D721Med (cell line): ENCODE measurements at places on chromosomes 6 and 20.
A peak's percentile ranks its signal among the peaks of the same experiment; 100 is the strongest.

GRCh38 chr20:12383821-12384220, 466.1 kb downstream of the BTBD3 start:
- DNase-seq: no peak

GRCh38 chr6:3250231-3250675, 8.5 kb upstream of the PSMG4 start:
- no peak for DNase-seq

DNA sequence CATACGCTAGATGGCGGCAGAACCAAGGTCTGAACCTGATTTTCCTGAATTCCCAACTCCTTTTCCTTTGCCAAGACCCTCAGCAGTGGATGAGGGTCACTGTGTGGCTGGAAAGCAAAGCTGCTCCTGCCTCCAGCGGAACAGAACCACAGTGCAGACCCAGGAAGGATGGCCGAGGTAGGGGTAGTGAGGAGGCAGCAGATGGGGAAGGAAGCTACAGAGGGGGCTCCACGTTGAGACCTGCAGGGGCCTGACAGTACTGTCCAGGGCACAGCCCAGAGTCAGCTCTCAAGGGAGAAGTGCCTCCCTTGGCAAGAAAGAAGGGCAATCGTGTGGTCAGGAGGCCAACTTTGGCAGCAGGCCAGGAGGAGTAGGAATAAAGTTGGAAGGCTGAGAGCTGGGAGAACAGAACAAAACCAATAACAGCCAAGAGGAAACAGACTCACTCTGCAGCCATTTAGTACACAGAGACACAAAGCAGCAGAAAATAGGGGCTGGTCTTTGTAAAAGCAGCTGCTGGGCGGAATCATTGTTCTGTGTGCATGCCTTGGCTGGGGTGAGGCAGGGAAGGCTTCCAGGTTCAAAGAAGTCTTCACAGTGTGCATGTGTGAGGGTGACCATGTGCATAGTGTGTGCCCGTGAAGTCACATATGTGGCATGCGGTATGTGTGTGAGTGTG, 3.1 kb downstream of the GABRR2 start:
- DNase-seq: no peak

- DNase-seq: peak; percentile 15
Observed at GRCh38 chr6:123681957-123682462, 45.3 kb upstream of the TRDN start.

DNA sequence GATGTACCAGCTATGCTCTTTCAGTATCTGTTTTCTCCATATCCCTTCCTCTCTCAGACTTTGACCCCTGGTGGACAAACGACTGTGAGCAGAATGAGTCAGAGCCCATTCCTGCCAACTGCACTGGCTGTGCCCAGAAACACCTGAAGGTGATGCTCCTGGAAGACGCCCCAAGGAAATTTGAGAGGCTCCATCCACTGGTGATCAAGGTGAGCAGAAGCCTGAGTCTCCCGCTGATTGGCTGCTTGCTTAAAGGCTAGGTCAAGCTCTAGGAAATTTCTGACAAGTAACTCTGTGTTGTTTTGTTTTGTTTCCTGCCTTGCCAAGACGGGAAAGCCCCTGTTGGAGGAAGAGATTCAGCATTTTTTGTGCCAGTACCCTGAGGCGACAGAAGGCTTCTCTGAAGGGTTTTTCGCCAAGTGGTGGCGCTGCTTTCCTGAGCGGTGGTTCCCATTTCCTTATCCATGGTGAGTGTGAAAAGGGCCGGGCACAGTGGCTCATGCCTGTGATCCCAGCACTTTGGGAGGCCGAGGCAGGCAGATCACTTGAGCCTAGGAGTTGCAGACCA, 28.6 kb downstream of the C6orf89 start:
- DNase-seq: no peak

GRCh38 chr6:150420926-150421325, 52.1 kb downstream of the IYD start:
- no peak for DNase-seq

DNA sequence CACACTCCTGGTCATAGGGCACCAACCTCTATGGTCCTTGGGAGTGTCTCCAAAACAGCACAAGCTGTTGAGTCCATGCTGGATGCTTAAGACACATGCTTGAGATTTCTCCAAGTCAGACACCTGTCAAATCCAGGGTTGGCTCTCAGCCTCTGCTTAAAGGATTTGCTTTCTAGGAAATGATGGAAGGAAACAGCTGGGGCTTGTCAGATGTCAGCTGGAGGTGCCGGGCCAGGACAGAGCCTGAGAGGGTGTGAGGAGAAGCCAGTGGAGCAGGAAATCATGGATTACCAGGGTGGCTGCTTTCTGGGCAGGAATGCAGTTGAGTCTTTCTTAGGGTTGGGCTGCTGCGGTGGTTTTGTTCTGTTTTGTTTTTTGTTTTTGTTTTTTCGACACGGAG, 83.0 kb upstream of the FAM184A start:
- DNase-seq: no peak

GRCh38 chr6:3208775-3209113, 18.7 kb downstream of the TUBB2B start:
- DNase-seq: no peak

GRCh38 chr20:35603695-35604448, 11.8 kb upstream of the SPAG4 start:
- no peak for DNase-seq

- no peak for DNase-seq
Observed at GRCh38 chr20:20628314-20628713, 84.1 kb downstream of the RALGAPA2 start.

GRCh38 chr6:36957773-36958271, 3.3 kb downstream of the PI16 start:
- no peak for DNase-seq

GRCh38 chr6:135195522-135195921, 14.4 kb downstream of the MYB start:
- DNase-seq: no peak

GRCh38 chr6:158744986-158745430, 74.2 kb downstream of the EZR start:
- DNase-seq: no peak

DNA sequence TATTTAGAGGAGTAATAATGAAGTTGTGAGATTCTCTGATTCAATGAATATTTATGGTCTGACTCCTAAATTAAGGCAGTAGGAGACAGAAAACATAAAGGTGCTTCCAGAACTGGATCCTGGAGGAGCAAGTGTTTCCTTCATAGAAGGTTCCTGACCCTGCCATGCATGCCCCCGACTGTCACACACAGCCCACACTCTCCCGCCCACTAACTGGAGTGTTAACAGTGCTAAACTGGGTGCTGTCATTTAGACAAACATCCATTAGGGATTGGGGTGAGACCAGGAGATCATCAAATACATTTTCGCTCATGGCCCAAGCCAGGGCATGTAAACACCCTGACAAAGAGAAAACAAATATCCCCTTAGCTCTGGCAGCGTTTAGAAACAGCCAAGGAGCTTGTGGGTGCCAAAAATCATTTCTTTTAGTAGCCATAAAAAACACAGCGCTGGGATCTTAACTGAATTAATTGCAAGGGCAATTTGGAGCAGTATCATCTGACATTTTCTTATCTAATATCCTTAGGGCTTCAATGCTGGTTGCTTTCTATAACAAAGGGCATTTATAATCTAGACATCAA, 46.8 kb downstream of the INSM1 start:
- no peak for DNase-seq

DNA sequence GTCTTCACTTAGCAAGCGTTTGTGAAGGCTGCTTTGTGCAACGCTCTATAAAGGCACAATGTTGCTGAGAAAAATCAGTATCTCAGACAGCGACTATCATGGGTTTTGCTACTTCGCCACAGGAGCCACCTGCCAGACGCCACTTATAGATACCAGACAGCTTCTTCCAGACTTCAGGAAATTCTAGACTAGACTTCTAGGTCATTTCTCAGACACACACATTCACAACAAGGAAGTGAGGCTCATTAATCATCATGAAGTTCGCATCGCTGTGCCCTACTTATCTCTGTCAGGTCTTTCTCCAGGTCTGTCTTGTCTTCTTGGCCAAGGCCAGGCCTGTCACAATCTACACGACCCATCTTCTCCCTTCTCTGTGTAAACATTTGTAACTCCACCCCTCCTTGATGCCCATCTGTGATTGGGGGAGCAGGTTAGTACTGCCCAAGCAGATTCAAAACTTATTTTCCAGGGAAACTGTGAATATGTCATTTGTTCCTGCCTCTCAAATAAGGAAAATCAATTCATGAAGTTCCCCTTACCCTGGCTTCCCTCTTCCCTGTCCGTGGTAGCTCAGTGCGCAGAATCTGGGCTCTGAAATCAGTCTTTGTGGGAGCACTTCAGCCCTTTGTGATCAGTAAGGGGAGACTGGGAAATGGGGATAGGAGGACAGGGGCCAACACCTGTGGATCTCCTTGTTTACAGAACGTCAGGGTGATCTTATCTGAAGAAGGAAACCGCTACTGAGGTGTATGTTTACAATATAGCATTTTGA, 115.5 kb downstream of the TNFAIP3 start:
- DNase-seq: no peak

GRCh38 chr20:25399037-25399430, 8.4 kb upstream of the ABHD12 start:
- no peak for DNase-seq

DNA sequence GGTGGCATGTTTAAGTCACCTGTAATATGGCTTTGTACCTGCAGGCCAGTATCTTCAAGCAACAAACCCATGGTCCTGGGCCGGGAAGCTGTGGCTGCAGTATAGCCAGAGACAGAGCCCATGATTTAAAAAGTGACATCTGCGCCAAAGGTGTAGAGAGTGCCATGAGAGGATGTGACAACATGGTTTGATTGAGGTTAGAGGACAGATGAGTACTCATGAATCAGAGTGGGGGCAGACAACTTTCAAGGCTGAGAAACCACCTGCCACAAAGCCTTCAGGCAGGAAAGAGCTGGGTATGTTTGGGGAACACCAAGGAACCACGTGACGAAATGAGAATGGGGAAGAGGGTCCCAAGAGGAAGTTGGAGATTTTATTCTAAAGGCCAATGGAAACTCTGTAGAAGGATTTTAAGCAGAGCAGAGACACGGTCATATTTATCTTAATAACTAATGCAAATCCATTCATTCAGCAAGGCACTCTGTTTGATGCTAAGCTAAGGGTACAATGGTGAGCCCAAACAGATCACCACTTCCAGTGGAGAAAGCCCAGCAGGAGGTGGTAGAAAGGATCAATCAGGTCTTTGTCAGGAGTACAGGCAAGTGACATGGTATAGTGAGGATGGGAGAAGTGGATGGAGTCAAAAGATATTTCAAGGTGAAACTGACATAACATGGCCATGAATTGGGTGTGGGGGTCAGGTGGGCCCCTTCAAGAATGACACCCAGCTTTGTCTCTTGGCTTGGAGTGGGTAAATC, 3.4 kb upstream of the MICAL1 start:
- no peak for DNase-seq

- no peak for DNase-seq
Observed at GRCh38 chr6:152642578-152643375, 5.6 kb upstream of the SYNE1 start.

DNA sequence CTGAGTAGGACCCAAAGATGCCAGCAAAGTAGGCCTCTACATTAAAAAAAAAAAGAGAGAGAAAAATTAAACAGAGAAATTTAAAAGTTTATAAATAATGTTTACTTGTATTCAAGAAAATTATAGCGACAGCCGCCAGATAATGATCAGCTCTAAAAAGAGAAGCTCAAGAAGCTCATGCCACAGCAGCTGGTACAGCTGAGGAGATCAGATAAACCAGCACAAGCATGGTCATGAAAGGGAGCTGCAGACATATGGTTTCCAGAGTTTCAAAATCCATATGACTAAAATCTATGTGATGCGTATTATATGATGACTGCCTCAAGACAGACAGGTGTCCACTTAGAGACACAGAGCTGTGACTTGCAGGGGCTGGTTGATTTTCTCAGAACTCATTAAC, 13.6 kb upstream of the HLA-C start:
- no peak for DNase-seq

- no peak for DNase-seq
Observed at GRCh38 chr6:75830959-75831885, 82.2 kb downstream of the MYO6 start.

DNA sequence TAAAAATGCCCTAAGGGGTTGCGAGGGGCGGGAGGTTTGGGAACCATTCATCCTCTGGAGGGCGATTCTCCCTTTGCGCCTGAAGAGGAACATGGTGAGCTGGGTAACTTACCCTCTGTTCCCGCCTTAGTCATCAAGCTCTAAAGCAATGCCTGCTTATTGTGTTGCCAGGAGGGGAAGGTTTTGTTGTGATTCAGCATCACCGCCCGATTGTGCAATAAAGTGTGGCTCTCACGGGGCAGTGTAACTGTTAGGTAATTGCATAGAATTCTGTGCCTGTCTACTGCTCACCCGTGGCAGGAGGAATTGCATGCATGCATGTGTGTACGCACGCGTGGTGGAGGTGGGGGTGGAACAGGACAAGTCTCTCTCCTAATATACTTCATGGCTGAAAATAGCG, 95.5 kb upstream of the AGPAT4 start:
- no peak for DNase-seq

DNA sequence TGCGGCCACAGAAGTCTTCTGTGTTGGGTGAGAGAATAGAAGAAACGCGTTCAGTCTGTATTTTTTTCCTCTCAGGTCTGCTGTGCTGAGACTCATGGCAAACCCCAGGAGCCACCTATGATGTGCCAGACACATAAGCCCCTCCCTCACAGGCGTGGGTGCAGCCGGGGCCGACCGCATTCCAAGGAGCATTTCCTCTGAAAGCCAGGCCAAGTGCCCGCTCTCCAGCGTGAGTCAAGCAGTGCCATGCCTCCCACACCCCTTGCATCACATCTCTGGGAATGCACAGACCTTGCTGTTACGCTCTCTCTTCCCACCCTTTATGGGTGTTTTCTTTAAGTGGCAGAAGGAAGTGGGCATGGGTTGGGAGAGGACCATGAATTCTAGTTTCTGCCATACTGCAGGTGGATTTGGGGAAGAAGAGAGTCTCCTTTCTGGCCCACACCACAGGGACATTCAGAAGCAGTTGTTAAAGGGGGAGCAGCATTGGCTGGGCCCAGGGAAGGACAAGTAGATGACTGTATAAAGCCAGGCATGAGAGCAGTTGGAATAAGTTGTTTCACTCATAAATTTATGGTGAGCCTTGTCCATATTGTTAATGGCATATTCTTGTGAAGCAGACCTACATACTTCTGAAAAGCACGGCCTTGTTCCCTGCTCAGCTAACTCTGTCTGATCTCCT, 37.1 kb upstream of the TFAP2A start:
- no peak for DNase-seq

DNA sequence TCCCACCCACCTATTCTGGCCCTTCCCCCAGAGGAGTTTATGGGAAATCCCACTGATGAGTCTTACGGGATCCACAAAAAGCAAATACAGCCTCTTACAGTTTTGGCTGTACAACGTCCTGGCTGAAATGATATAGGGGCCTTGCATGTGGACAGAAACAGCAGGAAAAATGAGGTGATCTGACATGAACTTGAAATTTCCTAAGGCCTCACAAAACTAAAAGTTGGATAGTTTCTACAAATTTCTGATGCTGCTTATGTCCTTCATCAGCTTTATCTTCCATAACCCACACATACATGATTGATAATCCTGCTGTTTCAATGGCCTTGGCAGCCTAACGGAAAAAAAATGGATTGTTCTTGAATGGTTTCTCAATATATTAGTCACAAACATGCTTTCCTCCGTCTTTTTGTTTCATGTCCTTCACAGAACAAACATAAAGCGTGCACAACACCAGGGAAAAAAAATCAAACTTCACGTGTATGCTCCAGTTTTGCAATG, 118.8 kb downstream of the BMP5 start:
- DNase-seq: no peak

GRCh38 chr6:51382847-51383246, 564.2 kb downstream of the TFAP2B start:
- no peak for DNase-seq
